Kidney (tissue), 22 donors: ENCODE measurements at places on chromosomes 6 and 20. TPM values are rescaled to one million over a fixed set of nuclear protein-coding genes. Genes with fewer than 3 reads are reported as not detected.

DNA sequence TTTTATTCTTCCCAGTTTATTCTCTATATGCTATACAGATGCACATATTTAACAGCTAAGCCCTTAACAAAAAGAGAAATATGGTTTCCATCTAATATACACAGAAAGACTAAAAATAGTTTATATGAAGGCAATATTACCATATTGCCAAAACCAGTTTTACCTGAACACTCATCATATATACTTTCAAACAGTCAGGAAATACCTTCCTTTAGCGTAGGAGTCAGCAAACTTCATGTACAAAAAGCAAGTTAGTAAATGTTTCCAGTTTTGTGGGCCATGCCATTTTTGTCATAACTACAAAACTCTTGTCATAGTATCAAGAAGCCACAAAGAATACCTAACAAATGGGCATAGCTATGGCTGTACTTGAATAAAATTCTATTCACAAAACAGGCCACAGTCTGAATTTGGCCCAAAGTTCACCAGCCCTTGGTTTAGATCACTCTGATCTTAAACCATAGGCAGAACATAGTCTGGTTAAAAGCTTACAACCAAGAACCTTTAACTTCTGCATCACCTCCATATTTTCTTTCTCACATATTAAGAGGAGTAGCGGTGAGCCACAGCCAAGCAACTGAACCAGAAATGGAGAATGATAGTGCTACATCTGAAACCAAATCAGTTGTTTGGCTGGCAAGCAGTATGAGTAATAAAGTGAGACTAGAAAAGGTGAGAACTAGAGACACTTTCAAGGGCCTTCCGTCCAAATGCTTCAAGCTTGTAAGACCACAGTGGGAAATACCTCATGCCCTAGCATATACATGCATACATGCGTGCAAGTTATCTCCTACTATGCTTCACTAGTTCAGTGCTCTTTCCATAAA is 116.6 kb downstream of the PTPRK start:
- DNase-seq = no peak
- no peak overlapping the region for H3K4me3 ChIP-seq
- H3K4me1 ChIP-seq = no peaks in the 10 kb centered on the region
- H3K36me3 ChIP-seq = no peaks in the 10 kb centered on the region

The ZNF341 gene
- 2.6 TPM for total RNA-seq

The FAM217A gene
- not detected for total RNA-seq

The LRRC73 gene
- total RNA-seq = 1.5 TPM

DNA sequence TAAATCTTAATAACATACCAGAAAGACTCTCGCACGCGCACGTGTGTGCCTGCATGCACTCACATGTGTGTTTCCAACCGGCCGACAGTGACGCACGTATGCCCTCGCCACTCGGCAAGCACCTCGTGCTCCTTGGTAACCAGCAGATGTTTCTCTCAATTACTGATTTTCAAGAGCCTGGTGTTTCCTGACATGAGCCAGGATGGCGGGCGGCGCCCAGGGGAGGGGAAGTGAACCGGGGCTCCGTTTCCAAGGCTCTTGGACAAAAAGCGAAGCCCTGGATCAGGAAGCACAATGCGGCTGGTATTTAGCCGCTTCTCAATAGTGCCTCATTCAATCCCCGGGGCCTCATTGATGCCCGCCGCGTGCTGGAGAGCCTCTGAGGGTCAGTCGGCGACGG is 37.7 kb downstream of the PMEPA1 start:
- no peak overlapping the region for H3K27ac ChIP-seq
- no peaks in the 10 kb centered on the region for H3K4me1 ChIP-seq
- DNase-seq = peak; percentile 71

GRCh38 chr6:138588805-138589434 is 89.6 kb upstream of the NHSL1 start:
- H3K4me1 ChIP-seq = peaks cover 4% of the 10 kb centered on the region
- no peaks in the 10 kb centered on the region for H3K36me3 ChIP-seq
- H3K27ac ChIP-seq = no peak overlapping the region
- DNase-seq = peak; percentile 67
- H3K27me3 ChIP-seq = no peaks in the 10 kb centered on the region

DNA sequence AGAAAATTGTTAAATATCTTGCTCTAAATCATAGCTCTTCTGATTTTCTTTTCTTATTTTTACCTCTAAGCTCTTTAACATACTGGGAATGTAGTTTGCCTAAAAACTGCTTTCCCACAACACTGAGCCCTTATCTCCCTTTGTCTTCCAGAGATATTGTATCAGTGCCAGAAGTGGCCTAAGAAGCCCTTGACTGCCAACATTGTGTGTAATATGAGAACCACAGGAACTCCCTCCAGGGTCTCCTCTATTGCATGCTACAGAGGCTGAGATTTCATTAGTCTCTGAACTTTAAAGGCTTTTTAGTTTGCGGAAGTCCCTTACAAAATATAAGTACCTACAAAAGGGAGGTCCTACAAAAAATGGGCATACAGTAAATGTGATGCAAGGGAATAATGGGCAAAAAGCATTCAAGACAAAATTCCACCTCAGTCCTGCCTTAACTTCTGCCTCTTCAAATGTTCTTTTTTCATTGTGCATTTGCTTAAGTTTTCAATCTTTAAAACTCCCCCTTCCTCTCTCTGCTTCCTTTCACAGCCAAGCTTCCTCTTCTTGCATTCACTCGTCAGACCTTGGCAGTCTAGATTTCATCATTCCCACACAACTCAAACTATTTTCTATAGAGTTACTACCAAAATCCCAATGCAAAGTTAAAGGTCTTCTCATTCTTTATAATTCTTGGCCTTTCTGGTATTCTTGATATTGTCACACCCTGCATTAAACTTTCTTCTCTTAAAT is 76.5 kb downstream of the ADGRG6 start:
- H3K36me3 ChIP-seq = no peaks in the 10 kb centered on the region
- DNase-seq = no peak
- no peaks in the 10 kb centered on the region for H3K27me3 ChIP-seq
- H3K27ac ChIP-seq = no peak overlapping the region

GRCh38 chr20:32763202-32764004 is 1.2 kb downstream of the DNMT3B start:
- no peak overlapping the region for H3K27ac ChIP-seq
- no peaks in the 10 kb centered on the region for H3K36me3 ChIP-seq
- no peaks in the 10 kb centered on the region for H3K27me3 ChIP-seq
- no peaks in the 10 kb centered on the region for H3K4me1 ChIP-seq
- peak overlapping the region; percentile 88 for H3K4me3 ChIP-seq
